ENCODE measurements at places on chromosomes 6 and 20.

DNA sequence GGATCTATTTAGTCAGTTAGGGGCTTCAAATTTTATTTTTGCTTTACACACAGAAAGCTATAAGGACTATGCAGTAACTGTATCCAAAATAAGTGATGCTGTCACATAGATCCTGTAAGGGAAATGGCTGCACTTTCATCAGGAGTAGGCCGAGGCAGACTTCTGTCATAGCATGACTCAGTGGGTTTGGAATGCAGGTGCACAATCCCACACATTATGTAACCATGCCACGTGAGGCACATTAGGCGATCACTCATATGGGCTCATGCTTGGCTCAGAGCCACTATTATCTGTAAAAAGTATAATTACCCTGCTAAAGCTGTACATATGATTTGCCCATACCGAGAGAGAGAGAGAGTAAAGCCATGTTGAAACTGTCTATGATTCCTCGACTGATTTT lies 1189.4 kb upstream of the EYS start:
- no peak for DNase-seq

GRCh38 chr6:127554435-127555006 lies 22.5 kb upstream of the C6orf58 start:
- no peak for DNase-seq

- no peak for DNase-seq
Measured at GRCh38 chr6:170542031-170542719, 10.9 kb downstream of the PSMB1 start.

DNA sequence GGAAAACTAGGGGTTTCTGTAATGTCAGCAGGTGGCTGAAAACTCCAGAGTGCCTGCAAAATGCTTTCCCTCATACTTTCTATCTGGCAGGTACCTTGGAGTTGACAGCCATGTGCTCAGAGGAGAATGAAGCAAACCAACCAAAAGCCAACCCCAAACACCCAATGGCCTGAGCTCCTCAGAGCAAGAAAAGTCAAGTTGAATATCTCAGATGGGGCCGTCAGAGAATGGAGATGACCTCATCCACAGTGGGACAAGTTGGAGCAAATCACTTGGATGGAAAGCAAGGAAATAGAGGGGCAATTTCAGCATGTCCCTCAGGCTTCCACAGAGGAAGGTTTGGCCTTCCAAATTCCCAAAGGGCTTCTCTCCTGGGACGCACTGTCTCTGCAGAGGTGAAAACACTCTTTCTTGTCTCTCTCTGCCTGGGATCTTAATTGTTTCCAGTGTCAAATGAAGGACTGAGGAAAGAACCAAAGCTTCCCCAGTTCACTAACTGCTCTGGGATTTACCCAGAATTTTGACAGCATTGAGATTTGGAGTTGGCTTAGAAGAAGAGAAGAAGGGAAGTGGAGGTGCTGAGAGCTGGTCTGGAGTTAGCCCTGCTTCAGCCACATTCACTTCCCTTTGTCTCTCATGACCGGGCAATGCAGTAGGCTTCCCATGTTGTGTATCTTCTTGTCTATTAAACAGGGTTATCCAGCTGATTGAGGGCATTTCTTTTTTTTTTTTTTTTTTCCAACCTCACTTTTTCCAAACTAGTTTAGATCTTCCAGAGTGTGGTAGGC lies 42.2 kb downstream of the PRND start:
- no peak for DNase-seq

GRCh38 chr20:44938637-44939036 lies 21.6 kb downstream of the TOMM34 start:
- DNase-seq = no peak

DNA sequence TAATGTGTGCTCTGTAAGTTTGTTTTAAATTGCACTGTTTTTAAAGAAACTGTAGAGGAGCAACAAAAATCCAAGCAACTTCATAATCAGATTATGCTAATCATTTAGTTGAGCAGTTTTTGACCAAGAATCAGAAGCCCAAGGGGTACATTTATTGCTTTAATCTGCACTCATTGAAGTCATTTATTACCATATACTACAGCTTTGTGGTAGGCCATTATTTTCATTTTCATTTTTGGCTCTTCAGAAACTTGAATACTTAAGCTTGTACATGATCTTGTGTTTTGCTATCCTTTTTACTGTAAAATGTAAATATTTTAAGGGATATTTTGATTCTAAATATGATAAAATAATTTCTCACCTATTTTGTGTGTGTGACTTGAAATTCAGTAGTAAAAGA lies 78.5 kb downstream of the PHF3 start:
- DNase-seq = no peak

DNA sequence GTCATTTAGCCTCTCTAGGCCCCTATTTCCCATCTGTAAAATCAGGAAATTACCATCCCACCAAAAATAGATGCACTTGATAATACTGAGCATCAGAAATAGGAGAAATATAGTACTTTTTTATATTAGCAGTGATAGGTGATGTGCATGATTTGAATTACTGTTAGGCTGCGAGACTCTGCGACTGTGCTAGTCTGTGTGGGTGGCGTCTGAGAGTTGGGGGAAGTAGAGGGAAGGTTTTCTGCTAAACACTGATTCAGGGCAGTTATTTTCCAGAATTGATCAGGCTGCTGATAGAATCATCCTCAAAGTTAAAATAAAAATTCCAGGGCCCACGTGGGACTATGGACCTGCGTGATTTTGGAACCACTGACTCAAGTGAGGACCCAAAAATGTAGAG lies 60.4 kb upstream of the ARMH2 start:
- no peak for DNase-seq

DNA sequence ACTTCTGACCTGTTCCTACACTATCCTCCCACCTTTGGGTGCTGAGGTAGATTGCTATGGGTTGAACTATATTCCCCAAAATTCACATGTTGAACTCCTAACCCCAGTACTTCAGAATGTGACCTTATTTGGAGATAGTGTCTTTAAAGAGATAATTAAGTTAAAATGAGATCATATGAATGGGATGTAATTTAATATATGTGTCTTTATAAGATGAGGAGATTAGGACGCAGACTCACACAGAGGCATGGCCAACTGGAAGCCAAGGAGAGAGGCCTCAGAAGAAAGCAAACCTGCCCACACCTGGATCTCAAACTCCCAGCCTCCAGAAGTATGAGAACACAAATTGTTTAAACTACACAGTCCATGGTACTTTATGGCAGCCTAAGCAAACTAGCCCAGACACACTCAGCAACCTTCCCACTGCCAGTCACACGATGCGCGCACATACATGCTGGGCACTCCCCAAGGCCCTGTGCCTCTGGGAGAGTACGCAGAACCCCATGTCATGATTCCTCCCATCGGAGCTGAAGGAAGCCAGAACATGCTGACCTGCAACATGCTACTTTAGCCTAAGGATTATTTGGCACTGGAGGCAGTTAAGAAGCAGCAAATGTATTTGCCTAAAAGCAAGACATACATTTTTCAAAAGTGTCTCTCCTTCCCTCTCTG lies 8.9 kb upstream of the SLC22A1 start:
- DNase-seq = no peak

GRCh38 chr20:54499111-54499510 lies 23.7 kb downstream of the DOK5 start:
- no peak for DNase-seq

- DNase-seq = no peak
Measured at GRCh38 chr6:150565945-150566344, 33.7 kb upstream of the PLEKHG1 start.

DNA sequence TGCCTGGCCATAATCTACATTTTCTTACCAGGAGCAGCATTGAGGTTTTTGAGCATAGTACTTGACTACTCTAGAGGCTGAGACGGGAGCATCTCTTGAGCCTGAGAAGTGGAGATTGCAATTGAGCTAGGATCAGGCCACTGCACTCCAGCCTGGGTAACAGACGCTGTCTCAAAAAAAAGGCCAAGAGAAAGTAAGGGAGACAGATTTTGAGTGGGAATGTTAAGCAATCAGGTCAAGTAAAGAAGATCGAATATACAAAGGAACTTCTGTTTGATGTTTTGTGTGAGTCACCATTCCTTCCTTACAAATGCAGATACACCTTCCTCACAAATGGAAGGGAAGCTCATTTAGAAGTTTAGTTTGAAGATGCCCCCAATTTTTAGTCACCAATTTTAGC lies 4.4 kb downstream of the PNRC1 start:
- no peak for DNase-seq

- DNase-seq = no peak
Measured at GRCh38 chr6:1809291-1809988, 199.7 kb downstream of the FOXC1 start.

GRCh38 chr6:150036081-150036480 lies 10.7 kb upstream of the RAET1L start:
- no peak for DNase-seq

DNA sequence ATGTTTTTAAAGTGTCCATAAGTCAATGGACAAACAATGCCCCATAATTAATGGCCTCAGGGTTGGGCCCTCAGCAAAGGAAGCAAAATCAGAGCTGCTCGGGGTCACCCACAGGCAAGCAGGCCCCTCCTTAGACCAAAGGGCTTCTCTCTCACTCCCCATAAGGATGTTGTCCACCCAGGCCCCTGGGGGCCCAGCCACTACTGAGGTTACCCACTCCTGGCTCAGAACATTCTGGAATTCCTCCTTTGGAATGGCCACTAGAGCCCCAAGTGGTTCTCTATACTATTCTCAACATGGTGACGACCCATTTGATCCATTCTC lies 50.9 kb downstream of the BANF2 start:
- DNase-seq = no peak

- no peak for DNase-seq
Measured at GRCh38 chr20:57907131-57908000, 197.6 kb upstream of the PMEPA1 start.

DNA sequence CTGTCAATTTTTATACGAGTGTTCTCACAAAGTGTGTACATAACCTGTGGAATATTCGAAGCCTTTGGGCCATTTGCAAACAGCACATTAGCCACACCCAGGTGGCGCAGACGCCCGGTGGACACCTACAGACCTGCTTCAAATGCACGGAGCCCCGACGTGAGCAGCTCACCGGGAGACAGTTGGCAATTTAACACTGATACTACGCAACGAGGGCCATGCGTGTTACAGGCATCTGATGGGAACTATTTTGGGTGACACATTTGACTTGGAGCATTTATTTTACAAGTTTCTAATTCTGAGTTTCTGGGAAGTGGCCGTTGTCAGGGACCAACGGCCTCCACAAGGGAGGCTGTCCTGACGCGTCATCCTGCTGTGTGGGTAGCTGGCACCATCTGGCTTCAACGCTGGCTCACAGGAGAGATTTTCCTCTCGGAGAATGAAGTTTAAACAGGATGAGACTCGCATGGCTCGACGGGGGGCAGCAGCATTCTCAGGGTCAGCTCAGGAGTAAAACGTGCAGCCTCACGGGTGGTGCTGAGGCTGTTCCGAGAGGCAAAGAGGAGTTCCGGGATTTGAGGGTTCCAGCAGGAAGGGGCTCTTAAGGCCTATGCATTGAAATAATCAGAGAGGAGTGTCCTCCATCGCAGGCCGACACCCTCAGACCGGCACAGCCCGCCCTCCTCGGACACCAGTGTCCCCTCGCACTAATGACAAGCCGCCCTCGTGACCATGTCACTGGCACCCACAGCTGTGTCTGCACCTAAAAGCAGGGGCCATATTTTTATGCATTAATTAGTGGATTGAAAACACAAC lies 207.4 kb downstream of the DLL1 start:
- no peak for DNase-seq

DNA sequence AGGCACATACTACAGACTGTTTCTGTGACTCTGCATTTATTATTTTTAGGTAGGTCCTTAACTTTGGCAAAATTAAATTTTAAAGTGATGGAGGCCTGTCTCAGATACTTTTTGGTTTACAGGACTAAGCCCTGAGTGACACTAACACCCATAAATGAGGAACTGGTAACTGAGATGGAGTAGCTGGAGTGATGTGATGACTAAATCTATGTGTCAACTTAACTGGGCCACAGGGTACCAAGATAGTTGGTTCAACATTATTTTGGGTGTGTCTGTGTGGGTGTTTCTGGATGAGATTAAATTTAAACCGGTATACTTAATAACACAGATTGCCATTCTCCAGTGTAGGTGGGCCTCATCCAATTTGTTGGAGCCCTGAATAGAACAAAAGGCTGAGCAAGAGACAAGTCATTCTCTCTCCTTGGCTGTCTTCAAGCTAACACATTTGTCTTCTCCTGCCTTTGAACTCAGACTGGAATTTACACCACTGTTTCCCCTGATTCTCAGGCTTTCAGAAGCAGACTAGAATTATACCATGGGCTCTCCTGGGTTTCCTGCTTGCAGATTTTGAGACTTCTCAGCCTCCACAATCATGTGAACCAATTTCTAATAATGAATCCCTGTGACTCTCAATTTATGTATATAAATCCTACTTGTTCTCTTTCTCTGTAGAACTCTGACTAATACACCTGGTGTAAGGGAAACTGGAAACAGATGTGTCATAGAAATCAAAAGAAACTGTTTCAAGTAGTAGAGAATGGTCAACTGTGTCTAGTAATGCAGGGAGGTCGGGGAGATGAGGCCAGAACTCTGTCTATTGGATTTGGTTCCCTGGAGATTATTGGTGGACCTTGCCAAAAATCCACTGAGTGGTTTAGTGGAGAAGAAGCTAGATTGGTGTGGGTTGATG lies 579.2 kb downstream of the EPM2A start:
- no peak for DNase-seq

DNA sequence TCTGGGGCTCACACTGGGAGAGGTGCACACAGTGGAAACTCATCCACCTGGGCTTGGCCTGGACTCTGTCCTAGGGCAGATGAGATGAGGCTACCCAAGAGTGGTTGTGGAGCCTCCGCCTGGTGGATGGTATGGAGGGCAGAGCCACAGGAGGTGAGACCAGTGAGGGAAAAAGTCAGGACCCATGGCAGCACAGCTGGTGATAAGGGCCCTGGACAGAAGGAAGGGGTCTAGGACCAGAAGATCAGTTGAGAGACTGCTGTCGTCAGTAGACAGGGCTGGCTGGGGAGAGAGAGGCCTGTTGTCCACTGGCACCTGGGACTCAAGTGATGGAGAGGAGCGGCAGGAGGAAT lies 29.8 kb downstream of the PLCG1 start:
- no peak for DNase-seq

DNA sequence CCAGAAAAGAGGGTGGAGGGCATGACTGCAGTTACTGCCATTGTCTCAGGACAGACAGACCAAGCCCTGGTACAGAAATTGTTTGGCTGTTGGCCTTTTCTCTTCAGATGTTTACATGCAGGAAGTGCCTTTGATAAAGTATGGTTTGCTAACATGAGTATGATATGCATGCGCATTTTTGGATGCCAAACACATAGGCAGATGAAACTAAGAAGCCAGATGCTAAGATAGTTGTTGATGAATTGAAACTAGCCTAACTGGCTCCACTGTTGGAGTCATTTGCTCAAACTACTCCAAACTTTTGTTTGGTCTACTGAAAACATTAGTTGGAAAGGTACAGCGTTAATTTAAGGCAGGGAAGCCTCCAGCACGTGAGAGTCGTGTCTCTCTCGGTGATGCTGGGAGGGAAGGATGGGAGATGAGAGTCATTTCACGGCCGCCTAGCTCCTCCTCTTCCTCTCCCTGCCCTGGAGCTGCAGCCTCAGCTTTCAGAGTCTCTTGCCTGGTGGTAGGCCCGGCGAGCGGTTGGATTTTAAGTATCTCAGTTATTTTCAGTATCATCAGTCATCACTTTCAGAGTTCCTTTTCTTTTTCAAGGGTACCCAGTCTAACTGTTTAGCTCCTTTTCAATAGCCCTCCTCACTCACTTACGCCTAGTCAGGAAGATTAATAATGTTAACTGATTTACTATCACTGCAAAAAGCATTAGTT lies 29.7 kb downstream of the RREB1 start:
- DNase-seq = no peak
